Left lobe of liver (tissue), 2 donors: ENCODE measurements at places on chromosomes 2 and 18.

GRCh38 chr18:3048820-3049349, 35.9 kb upstream of the LPIN2 start:
- no peak for DNase-seq

GRCh38 chr18:2538236-2538635, 33.1 kb downstream of the METTL4 start:
- no peak for DNase-seq

DNA sequence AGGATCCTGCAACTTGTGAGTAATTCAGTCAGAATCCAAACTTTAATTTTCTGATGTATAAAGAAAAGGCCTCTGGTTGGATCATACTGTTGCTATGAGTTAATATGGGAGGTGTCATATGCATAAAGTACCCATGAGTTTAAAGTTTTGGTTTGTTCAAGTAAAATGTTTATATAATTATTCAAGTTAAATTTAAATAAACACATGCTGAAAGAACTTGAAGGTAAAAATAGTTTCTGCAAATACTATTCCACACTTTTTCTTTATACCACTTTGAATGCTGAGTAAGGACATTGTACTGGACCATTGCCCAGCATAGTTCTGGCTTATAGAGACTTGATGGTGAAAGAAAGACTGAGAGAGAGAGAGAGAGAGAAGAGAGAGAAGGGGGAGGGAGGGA, 30.7 kb downstream of the PKP4 start:
- no peak for DNase-seq

GRCh38 chr2:196233021-196233804, 61.8 kb upstream of the STK17B start:
- DNase-seq: no peak

DNA sequence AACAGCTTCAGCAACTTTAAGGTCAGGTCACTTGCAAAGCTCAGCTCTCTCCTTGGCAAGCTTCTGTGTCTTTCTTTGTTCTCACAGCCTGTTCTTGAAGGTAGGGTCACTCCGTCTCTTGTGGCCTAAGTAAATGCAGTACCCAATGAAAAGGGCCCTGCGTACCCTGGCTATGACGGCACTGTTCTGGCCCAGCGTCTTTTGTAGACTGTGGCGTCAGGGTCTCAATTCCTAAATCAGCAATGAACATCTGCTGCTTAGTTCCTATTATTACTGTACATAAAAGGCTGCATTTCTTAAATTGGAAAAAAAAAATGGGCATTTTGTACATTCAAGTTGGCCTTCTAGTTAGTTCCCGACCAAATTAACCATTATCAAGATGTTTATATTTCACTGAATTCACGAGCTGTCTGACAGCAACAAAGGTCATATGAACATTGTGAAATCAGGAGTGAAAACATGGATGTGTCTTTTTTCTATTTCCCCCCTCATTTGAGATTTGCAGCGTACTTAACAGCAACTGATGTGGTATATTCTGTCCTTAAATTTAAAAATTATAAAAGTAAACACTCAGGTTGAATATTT, 17.0 kb upstream of the MTCL1 start:
- DNase-seq: no peak

DNA sequence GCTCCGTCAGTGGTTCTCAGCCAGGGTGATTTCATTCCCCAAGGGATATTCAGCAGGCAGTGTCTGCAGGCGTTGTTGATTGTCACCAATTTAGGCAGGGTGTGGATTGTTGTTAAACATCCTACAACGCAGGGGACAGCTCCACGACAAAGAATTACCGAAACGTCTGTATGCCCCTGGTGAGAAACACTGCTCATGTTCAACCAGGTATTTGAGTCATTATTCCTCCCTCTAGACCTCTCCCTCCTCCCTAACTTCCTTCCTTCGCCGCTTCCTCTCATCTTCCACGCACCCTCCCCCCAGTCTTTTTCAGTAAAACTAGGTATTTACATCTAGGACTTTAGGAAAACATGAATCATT, 50.8 kb downstream of the NCK2 start:
- DNase-seq: no peak

- no peak for DNase-seq
Observed at GRCh38 chr2:187168720-187169713, 279.0 kb downstream of the CALCRL start.

GRCh38 chr2:85811180-85812093, 57.6 kb downstream of the ATOH8 start:
- peak; percentile 43 for DNase-seq

- no peak for DNase-seq
Observed at GRCh38 chr18:58254873-58255511, 211.0 kb downstream of the NEDD4L start.

- no peak for DNase-seq
Observed at GRCh38 chr2:41949883-41950665, 97.7 kb upstream of the PKDCC start.

DNA sequence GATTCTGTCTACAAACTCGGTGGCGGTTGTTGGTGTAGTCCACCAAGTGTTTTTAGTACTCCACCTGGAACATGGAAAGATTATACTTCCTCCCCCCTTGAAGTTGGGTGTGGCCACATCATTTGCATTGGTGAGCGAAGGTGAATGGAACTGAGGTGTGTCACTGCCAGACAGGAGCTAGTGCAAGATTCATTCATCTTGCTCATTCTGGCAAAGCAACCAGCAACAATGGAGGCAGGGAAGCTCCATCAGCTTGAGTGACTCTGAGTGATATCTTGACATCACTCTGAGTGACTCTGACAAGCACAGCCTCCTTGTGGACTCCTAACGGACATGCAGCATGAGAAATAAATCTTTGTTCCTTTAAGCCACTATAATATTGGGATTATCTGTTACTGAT, 54.7 kb upstream of the SLC1A4 start:
- no peak for DNase-seq

GRCh38 chr2:140424471-140424870, 1644.3 kb upstream of the NXPH2 start:
- no peak for DNase-seq

- no peak for DNase-seq
Observed at GRCh38 chr2:220057391-220057790, 430.0 kb downstream of the SLC4A3 start.

DNA sequence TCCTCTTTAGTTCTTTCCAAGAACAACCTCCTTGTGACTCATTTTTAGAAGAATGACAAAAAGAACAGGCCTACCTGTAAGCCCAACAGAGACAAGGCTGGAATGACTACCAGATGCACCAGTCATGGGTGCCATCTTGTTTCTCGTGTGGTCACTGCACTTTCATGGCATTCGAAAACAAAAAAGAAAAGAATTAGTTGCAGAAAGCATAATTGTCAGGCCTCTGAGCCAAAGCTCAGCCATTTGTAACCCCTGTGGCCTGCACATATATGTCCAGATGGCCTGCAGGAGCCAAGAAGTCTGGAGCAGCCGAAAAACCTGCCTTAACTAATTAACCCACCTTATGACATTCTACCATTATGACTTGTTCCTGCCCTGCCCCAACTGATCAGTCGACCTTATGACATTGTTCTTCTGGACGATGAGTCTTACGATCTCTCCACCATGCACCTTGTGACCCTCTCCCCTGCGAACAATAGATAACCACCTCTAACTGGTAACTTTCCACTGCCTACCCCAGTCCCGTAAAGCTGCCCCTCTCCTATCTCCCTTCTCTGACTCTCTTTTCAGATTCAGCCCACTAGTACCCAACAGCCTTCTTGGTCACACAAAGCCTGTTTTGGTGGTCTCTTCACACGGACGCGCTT, 13.9 kb upstream of the BUB1 start:
- DNase-seq: no peak

- no peak for DNase-seq
Observed at GRCh38 chr2:72442270-72442669, 294.6 kb upstream of the CYP26B1 start.

DNA sequence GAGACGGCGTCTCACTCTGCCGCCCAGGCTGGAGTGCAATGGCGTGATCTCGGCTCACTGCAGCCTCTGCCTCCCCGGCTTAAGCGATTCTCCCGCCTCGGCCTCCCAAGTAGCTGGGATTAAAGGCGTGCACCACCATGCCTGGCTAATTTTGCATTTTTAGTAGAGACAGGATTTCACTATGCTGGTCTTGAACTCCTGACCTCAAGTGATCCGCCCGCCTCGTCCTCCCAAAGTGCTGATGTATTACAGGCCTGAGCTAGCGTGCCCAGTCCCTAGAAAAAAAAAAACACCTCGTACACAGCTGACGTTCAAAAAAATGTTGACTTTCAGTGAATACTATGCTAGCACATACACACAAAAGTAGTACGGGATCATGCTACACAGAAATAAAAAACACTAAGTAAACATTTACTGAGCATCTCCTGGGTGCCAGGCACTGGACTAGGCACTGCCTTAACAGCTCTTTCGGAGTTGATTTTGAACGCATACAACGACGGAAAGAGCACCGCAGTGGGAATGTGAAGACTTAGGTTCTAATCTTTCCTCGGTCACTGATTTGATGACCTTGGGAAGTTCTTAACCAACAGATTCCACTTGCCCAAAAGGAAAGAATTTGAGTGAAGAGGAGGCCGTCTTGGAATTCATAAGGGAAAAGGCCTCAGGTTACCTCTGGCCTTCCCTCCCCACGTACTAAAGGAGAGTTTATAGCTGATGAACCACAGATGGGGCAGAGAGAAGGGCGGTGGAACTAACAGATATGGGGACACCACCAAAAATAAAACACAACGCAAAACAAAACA, 1.1 kb downstream of the DNAJC27 start:
- DNase-seq: no peak

- no peak for DNase-seq
Observed at GRCh38 chr2:88165332-88166003, 4.7 kb upstream of the THNSL2 start.

GRCh38 chr2:231655894-231656293, 52.4 kb upstream of the PTMA start:
- DNase-seq: no peak

DNA sequence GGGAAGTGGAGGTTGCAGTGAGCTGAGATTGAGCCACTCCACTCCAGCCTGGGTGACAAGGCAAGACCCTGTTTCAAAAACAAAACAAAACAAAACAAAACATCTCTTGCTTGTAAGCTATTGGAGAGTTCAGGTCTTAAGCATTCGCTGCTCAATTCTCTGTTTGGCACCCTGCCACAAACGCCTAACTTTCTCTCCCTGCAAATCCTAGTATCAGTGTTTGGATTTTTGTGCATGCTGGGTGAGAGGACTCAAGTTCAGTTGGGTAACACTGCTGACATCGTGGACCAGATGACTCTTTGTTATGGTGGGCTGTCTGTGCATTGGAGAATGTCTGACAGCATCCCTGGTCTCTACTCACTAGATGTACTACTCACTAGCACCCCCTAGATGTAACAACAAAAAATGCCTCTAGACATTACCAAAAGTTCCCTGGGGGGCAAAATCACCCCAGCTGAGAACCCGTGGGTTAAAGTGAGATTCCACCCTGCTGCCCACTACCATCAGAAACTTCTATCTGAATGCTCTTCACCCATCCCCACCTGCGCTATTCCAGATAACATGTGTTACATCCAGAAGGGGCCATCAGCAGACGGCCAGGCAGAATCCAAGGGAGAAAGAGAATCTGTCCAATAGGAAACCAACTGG, 50.9 kb downstream of the CACNB4 start:
- DNase-seq: no peak

GRCh38 chr18:9333441-9334328, 888 bp upstream of the TWSG1 start:
- no peak for DNase-seq

- DNase-seq: no peak
Observed at GRCh38 chr2:14745288-14746076, 113.0 kb downstream of the LRATD1 start.

DNA sequence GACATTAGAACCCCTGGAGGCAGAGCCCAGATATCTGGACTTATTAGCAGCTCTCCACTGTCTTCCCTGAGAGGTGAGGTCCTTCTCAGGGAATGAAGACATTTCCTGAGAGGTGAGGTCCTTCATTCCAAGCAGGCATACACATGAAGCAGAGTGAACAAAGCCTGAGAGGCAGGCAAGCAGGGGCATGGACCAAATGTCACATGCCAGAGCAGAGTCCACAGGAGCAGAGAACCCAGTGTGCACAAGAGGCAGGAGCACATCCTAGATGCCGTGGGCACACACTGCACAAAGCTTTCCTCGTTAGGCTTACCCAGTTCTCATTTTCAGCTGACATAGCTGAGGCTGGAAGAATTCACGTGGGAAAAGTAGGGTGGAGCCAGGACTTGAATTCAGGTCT, 759.9 kb upstream of the HS6ST1 start:
- DNase-seq: no peak

DNA sequence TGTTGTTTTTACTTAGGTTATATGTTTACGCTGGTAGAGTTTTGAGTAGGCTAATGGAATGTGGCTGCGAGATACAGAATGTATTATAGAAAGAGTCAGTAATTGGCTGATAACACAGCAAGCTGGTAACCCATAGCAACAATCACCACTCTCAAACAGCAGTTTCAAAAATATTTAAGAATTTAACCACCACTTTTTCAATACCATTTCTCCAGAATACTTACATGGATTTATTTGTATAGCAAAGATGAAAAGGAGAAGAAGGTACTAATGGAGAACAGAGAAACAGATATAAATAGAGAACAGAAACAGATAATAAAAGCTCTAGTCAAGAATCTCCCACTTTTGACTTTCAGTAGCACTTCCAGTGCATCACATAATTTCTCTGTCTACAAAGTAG, 188.3 kb upstream of the SLC39A10 start:
- no peak for DNase-seq

- DNase-seq: no peak
Observed at GRCh38 chr2:118686346-118686745, 161.1 kb downstream of the EN1 start.
